Ecto neural progenitor cell (in vitro differentiated cells): ENCODE measurements at places on chromosomes 5 and 9.

- no peak for DNase-seq
These were observed 15.7 kb downstream of the FTMT start for GRCh38 chr5:121867403-121867802.

DNA sequence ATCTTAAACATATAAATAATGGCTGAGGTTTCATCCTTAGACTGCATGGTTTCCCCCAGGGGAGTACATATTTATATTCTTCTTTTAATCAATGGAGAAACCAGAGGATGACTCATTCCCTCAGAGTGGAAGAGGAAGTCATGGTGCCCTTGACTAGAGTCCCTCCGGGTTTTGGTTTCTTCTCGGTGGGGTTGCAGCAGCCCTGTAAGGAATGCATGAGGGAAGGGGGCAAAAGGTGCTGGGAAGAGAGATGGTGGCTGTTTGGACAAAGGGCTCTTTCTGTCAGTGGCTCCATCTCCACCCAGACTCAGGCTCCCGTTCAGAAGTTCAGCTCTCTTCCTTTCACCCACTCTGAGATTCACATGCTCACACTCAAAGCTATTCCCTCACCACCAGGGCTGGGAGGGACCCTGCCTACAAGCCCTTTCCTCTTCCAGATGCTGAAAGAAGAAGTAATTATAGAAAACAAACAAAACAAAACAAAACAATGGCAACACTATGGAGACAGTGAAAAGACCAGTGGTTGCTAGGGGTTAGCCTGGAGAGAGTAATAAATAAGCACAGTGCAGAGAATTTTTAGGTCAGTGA is 129.8 kb upstream of the IL12B start:
- DNase-seq = no peak

- no peak for DNase-seq
These were observed 51.3 kb downstream of the BAAT start for GRCh38 chr9:101333490-101333889.

DNA sequence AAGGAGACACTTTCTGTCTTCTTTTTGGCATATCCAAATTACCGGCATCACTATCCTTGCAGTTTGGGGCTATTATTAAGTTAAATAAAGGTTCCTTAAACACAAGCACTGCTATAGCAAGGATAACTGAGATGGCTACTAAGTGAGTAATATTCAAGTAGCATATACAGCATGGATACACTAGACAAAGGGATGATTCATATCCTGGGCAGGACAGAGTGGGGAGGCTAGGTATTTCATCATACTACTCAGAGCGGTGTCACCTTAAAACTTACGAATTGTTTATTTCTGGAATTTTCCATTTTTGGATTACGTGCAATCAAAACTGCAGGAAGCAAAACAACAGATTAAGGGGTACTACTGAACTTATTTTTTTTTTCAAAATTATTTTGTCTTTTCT is 54.1 kb downstream of the FER start:
- DNase-seq = no peak

GRCh38 chr5:10801931-10802666 is 41.1 kb upstream of the DAP start:
- no peak for DNase-seq

- DNase-seq = no peak
These were observed 43.6 kb upstream of the C5orf46 start for GRCh38 chr5:147949711-147950573.

DNA sequence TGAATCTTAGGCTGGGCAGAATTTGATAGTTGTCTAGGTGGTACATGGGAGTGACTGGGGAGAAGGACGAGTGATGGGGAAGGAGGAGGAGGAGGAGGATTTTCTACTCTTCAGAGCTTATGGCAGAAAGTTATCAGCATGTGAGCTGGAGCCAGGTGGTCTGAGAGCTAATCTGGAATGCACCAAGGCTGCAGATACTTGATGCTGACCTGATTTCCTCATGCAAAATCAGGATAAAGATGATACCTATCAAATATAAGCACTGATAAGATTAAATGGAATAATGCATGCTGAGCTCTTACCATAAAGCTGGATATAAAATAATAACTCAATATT is 250.4 kb downstream of the SEMA5A start:
- DNase-seq = no peak

GRCh38 chr9:124409410-124409809 is 5.8 kb downstream of the PSMB7 start:
- DNase-seq = no peak

- no peak for DNase-seq
These were observed 319.5 kb upstream of the ACTBL2 start for GRCh38 chr5:57802131-57802530.

GRCh38 chr5:105167092-105167491 is 1604.5 kb upstream of the NUDT12 start:
- DNase-seq = no peak

GRCh38 chr9:106846857-106847256 is 16.1 kb upstream of the ZNF462 start:
- no peak for DNase-seq

DNA sequence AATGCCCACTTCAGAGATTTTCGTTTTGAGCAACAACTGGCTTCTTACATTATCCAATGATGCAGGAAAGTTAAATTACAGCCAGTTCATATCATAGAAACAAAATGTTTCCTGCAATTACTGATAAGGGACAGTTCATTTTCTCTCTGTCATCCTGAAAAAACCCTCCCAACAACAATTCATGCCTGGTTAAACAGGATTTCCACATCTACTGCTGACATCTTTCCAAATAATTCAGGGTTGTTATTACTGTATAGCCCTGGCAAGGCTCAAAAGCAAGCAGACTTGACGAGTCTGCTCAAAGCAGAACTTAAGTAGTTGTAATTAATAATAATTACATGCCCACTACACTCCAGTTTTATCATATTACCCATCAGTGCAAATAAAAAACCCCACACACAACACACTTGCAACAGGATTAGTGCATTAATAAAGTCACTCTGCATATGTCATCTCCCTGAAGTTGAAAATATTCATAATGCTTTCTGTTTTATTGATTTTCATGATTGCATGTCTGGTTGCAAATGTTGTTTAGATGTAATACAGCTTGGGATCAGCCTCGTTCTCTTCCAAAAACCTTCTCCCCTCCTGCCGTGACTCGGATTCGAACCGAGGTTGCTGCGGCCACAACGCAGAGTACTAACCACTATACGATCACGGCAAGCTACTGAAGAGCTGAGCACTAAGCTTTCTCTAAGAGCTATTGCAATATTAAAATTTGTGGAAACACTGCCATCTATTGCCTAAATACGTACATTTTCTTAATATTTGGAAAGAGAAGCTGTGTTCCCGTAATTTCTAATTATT is 119.6 kb upstream of the NFIB start:
- DNase-seq = no peak

- no peak for DNase-seq
These were observed 16.6 kb upstream of the CCDC112 start for GRCh38 chr5:115313052-115313451.

GRCh38 chr9:123453076-123453667 is 97.2 kb downstream of the CRB2 start:
- DNase-seq = no peak

DNA sequence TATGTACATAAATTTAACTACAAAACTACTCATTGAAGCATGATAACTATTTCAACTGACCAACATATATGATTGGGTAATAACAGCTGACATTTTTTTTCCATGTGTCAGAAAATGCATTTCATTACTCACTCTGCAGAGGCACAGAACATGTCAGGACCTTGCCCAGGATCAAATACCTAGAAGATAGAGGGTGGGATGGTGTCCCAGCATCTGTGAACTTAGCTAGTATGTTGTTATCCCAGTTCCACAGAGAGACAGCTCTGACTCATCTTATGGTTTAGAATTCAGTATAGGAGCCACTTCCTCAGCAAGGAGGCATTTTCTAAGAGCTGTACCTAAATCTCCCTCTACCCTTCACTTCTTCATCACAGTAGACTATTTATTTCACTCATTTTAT is 1198.6 kb upstream of the ACO1 start:
- DNase-seq = no peak

DNA sequence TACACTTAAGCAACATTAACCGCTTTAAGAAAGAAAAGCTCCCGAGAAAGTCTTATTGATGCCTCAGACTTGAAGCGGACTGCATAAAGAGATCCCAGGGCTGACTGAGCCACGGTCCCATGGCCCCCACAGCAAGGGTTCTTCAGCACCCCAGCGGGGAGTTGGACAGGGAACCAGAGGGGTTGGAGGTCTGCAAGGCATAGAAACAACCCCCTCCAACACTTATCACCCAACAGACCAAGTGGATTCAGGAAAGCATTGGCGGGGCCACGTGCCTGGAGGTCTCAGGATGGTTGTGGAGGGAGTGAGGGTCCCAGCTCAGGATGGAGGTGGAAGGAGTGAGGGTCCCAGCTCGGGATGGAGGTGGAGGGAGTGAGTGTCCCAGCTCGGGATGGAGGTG is 143.7 kb upstream of the IRX2 start:
- peak; percentile 30 for DNase-seq

DNA sequence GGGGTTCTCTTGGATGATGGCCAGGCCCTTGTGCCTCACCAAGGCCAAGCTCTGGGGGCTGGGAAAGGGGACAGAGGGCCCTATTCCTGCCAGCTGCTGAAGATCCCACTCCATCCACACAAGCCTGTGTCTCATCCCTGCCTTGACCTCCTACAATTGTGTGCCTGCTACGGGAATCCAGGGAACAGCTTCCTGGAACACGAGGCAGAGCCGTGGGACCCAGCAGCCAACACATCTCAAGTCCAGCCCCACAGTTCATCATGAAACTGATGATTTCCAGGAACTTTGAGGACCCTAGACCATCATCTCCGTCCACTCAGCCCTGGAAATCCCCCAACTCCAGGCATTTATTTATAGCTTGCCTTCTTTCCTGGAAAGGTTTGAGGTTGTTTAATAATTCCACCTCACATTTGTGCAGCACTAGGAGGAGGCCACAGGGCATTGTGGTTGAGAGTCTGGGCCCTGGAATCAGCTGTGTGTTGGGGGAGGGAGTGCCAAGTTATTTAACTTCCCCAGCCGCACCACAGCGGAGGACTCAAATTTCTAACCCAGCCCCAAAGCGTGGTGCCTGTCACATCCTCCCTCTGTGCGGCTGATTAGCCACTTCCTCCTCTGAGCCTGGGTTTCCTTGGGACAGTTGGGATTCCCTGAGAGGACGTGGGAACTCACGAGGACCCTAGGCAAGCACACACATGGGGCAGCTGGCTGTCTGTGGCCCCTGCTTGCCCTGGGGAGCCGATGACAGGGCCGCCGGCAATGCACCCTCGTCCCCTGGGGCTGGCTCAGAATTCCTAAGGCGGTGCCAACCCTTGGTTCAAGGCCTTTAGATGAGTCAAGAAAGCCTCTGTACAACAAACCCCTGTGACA is 58.2 kb upstream of the GGTA1 start:
- DNase-seq = peak; percentile 63

- DNase-seq = no peak
These were observed 227.8 kb downstream of the PAPPA start for GRCh38 chr9:116381350-116381749.

- DNase-seq = no peak
These were observed 2.8 kb upstream of the HMCN2 start for GRCh38 chr9:130262771-130263170.

DNA sequence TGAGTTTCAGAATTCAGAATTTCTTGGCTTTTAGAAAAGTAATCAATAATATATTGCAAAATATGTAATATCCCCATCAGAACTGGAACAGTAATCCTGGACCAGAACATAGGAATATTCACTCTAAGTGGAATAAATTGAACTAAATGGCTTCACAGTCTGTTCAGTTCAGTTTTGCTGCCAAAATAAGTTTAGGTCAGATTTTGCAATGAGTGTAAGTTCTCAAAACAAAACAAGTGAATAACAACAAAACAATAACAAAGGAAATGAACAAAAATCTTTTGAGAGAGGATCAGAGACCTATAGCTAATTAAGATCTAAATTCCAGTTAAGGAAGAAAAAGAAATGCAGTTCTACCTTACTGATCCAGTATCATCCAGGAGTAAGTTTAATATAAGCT is 9.3 kb downstream of the PTGER4 start:
- DNase-seq = no peak

GRCh38 chr9:35406183-35406959 is 83.5 kb upstream of the RUSC2 start:
- DNase-seq = peak; percentile 91

DNA sequence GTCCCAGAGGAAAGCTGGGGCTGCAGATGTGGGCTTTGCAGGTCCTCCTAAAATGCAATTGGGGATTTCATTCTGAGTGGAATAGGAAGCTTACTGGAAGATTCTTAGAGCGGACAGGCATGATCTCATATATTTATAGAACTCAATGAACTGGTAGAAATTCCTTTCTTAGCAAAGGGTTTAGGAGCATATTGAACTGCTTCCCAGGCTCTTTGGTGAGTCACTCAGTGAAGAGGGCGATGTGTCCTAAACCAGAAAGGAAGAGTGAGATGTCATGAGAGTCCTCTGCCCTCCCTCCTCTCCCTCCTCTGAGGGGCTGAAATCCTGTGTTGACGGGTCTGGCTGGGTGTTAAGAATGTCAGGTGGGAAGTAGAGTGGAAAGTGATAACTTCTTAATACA is 26.3 kb upstream of the SEMA6A start:
- DNase-seq = no peak

- no peak for DNase-seq
These were observed 21.7 kb downstream of the HBEGF start for GRCh38 chr5:140324617-140325241.

DNA sequence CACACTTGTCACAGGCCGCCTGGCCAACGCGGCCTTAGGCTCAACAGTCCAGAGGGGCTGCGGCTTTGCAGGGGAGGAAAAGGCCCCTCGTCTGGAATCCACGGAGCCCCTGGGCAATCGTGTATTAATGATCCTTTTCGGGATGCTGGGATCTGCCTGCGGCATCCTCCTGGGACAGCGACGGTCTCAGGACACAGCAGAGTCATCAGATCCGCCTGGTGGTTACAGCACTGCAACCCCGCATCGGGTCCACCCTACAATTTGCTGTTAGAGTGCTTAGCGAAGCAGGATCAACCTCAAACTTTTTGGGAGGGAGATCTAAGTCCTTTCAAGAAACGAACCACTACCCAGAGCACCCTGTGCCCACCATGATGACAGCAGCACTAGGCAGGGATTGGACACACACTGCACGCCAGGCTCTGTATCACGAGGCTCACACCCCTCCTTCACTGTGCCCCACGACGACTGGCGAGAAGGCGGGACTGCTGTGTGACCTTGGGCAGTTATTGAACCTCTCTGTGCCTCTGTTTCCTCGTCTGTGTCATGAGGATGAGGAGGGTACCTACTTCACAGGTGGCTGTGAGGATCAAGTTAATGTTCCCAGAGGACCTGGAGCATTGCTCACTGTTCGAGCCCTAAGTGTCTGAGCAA is 100.4 kb upstream of the COL5A1 start:
- DNase-seq = no peak

DNA sequence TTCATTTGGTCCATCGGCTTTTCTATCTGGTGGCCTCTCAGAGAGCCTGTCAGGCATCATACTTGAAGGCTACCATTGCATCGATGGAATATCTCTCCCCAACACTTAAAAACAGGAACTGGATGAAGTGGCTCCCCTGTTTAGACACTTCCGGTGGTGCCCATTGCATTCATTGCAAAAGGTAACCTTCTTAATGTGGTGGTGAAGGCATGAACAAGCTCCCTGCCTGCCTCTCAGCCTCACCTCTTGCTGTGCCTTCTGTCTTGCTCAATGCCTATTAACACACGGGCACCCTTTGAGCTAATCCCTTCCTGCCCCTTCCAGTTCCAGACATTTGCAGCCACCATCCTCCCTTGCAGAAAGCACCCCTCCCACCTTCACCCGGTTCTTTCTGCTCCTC is 233.1 kb upstream of the MSX2 start:
- no peak for DNase-seq

GRCh38 chr5:138725818-138726416 is 27.3 kb upstream of the CTNNA1 start:
- peak; percentile 56 for DNase-seq
